ENCODE measurements at places on chromosomes 5 and 9. TPM values are rescaled to one million over a fixed set of nuclear protein-coding genes. Genes with fewer than 3 reads are reported as not detected.

- no peaks in the 10 kb centered on the region for H3K36me3 ChIP-seq
- no peak for DNase-seq
- H3K27me3 ChIP-seq = no peaks in the 10 kb centered on the region
- H3K4me3 ChIP-seq = no peak overlapping the region
Observed at GRCh38 chr9:10946676-10947410, 334.0 kb upstream of the PTPRD start.

DNA sequence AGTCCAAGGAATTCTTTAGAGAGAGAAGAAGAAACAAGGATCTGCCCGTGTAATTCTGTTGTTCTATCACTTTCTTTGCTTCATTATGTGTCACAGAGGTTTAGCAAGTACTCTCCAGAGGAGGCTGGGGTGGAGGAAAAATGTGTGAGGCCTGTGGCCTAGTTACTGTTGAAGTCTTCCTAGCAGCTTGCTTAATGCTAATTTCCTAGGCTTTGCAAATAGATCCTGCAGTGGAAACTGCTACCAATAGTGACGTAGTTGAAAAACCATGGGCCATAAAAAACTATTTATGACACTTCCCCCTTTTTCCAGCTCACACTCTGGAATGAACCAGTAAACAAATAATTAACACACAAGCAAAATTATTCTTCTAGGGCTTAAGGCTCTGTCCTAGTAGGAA, 27.0 kb upstream of the C9orf72 start:
- peaks cover 8% of the 10 kb centered on the region for H3K4me1 ChIP-seq
- no peaks in the 10 kb centered on the region for H3K36me3 ChIP-seq
- H3K27me3 ChIP-seq = no peaks in the 10 kb centered on the region

GRCh38 chr5:169548315-169548714, 35.3 kb upstream of the SPDL1 start:
- H3K4me1 ChIP-seq = no peaks in the 10 kb centered on the region
- H3K27me3 ChIP-seq = peaks cover 20% of the 10 kb centered on the region
- H3K36me3 ChIP-seq = no peaks in the 10 kb centered on the region
- H3K4me3 ChIP-seq = no peak overlapping the region

DNA sequence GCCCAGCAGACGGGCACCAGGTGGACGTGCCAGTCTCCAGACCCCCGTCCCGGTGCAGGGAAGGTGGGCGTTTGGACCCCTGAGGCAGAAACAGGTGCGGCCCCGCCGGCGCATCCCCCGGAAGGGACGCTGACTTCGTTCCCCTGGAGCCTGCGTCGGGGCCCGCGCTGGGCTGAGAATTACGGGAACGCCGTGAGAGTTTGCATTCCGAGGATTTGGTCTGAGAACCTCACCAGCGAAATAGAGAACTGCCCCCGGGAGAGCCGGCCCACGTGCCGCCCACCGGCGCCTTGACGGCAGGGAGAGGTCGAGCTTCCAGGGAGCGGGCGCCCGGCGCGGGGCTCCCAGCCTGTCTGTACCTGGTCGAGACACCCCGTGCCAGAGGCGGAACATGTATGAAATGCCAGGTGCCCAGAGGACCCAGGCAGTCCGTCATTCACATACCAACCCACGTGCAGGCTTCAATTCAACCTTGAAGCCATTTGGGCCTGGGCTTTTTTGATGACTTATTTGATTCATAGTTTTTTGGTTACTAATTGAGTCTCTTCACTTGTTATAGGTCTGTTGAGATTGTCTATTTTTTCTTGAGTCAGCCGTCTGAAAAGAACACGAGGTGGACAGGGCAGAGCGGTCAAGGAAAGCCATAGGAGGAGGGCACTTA, 877 bp upstream of the CAMSAP1 start:
- no peak overlapping the region for H3K27ac ChIP-seq
- peak; percentile 63 for DNase-seq
- peak overlapping the region; percentile 60 for H3K4me3 ChIP-seq
- H3K4me1 ChIP-seq = peaks cover 34% of the 10 kb centered on the region

- no peaks in the 10 kb centered on the region for H3K27me3 ChIP-seq
- no peak overlapping the region for H3K27ac ChIP-seq
- no peaks in the 10 kb centered on the region for H3K4me1 ChIP-seq
- H3K36me3 ChIP-seq = no peaks in the 10 kb centered on the region
- H3K4me3 ChIP-seq = no peak overlapping the region
Observed at GRCh38 chr5:143525176-143525575, 121.7 kb upstream of the NR3C1 start.

DNA sequence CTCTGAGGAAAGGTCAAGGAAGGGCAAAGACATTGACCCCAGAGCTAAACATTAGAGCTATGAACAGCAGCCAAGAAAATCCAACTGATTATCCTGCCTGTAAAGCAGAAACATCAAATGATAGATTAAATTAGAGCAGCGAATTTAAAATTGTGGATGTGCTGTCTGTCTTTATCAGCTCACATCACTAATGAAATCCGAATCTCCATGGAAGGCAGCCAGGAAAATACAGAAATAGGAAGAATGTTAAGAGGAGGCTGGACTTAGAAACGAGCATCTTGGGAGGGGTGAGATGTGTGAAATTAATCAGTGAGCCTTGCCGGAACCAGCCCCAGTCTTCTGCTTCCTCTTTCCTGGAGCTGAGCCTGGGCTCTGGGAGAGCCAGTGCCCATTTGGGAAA, 191.0 kb downstream of the PJA2 start:
- no peak overlapping the region for H3K4me3 ChIP-seq
- no peaks in the 10 kb centered on the region for H3K36me3 ChIP-seq
- DNase-seq = no peak
- peaks cover 6% of the 10 kb centered on the region for H3K4me1 ChIP-seq

Gene ZNF883
- 11.5 TPM for total RNA-seq

Gene RFESD
- total RNA-seq = 3.6 TPM

Gene TMC1
- not detected for total RNA-seq

Gene FAM221B
- total RNA-seq = not detected

Gene UBTD2
- total RNA-seq = 92.9 TPM

Gene PELO
- 8.5 TPM for total RNA-seq
